ENCODE measurements at places on chromosomes 3 and 15. TPM values are rescaled to one million over a fixed set of nuclear protein-coding genes. Genes with fewer than 3 reads are reported as not detected.

GRCh38 chr3:122055215-122055614 lies at the start of gene CD86:
TSS of gene CD86 (plus strand) at chr3:122055362. CDS start at chr3:122055490, 128 bp downstream.
- H3K4me1 ChIP-seq, result no peaks in the 10 kb centered on the region
- H3K27ac ChIP-seq, result no peak within 1 kb of the TSS
- DNase-seq, result no peak
- H3K36me3 ChIP-seq, result no peaks in the 10 kb centered on the region
- H3K27me3 ChIP-seq, result no peaks in the 10 kb centered on the region
- H3K4me3 ChIP-seq, result no peak within 1 kb of the TSS

DNA sequence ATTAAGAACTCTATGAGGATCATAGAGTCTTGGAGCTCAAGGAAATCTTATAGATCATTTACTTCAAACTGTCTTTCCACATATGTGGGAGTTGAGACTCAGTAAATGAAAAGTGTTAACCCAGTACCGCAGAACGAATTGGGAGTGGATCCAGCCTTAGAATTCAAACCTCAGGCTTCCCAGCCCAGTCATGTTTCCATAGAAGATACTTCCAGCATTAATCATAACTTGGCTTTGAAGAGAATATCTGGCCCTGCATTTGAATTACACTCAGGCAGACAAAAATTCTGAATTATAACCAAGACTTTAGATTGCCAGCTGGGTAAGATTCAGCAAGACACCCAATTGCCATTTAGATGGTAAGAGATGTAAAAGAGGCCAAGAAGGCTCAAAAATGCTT lies 972.0 kb downstream of the TUSC7 start:
- DNase-seq, result no peak
- no peak overlapping the region for H3K4me3 ChIP-seq
- no peaks in the 10 kb centered on the region for H3K36me3 ChIP-seq
- H3K27ac ChIP-seq, result no peak overlapping the region
- H3K27me3 ChIP-seq, result no peaks in the 10 kb centered on the region

- H3K4me1 ChIP-seq, result peaks cover 10% of the 10 kb centered on the region
- no peaks in the 10 kb centered on the region for H3K27me3 ChIP-seq
- DNase-seq, result no peak
- H3K4me3 ChIP-seq, result no peak overlapping the region
- H3K27ac ChIP-seq, result no peak overlapping the region
These were observed 33.7 kb downstream of the SLC2A2 start for GRCh38 chr3:170992854-170993253.

GRCh38 chr3:128667641-128668040 lies 17.0 kb upstream of the RPN1 start:
- H3K27me3 ChIP-seq, result peaks cover 9% of the 10 kb centered on the region
- H3K27ac ChIP-seq, result no peak overlapping the region
- DNase-seq, result no peak
- H3K36me3 ChIP-seq, result no peaks in the 10 kb centered on the region

GRCh38 chr3:149768704-149769103 lies 16.4 kb upstream of the COMMD2 start:
- H3K36me3 ChIP-seq, result no peaks in the 10 kb centered on the region
- no peaks in the 10 kb centered on the region for H3K4me1 ChIP-seq
- peaks cover 16% of the 10 kb centered on the region for H3K27me3 ChIP-seq
- H3K27ac ChIP-seq, result no peak overlapping the region

GRCh38 chr3:31671976-31672375 lies 139.3 kb downstream of the STT3B start:
- H3K27ac ChIP-seq, result no peak overlapping the region
- no peak overlapping the region for H3K4me3 ChIP-seq
- no peaks in the 10 kb centered on the region for H3K27me3 ChIP-seq
- no peaks in the 10 kb centered on the region for H3K36me3 ChIP-seq
- no peak for DNase-seq
- H3K4me1 ChIP-seq, result peaks cover 16% of the 10 kb centered on the region

DNA sequence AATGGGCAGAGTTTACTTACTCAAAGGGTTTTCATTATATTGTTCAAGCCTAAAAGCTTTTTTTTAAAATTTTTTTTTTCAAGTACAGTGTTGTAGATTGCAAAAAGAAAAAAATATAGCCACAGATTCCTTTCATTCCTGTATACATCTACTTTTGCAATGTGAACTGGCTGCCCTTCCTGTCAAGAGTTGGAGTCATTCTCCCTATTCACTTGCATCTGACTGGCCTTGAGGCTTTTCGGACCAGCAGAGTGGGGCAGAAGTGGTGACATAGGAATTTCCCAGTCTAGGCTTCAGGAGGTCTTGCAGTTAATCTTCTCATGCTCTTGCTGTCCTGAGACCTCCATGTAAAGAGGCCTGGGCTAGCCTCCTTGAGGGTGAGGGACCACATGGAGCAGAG lies 218.3 kb upstream of the CFAP20DC start:
- no peaks in the 10 kb centered on the region for H3K27me3 ChIP-seq
- H3K4me1 ChIP-seq, result no peaks in the 10 kb centered on the region
- no peak overlapping the region for H3K27ac ChIP-seq
- H3K4me3 ChIP-seq, result no peak overlapping the region

DNA sequence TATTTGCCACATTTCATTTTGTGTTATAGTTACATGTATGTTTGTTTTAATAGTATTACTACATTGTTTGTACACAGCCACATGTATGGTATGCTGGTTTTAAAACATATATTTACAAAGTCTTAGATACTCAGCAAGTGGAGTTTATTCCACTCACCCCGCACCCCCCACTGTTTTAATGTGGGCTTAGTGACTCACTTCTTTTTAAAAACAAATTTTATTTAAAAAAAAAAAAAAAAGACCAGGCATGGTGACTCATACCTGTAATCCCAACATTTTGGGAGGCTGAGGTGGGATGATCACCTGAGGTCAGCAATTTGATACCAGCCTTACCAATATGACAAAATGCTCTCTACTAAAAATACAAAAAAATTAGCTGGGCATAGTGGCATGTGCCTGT lies 26.9 kb upstream of the TJP1 start:
- no peak overlapping the region for H3K4me3 ChIP-seq
- no peaks in the 10 kb centered on the region for H3K36me3 ChIP-seq
- DNase-seq, result no peak
- H3K27ac ChIP-seq, result no peak overlapping the region

- no peak for DNase-seq
- H3K4me3 ChIP-seq, result no peak overlapping the region
- H3K36me3 ChIP-seq, result peaks cover 8% of the 10 kb centered on the region
- no peaks in the 10 kb centered on the region for H3K27me3 ChIP-seq
- peaks cover 9% of the 10 kb centered on the region for H3K4me1 ChIP-seq
- H3K27ac ChIP-seq, result no peak overlapping the region
These were observed 43.6 kb downstream of the PIK3R4 start for GRCh38 chr3:130702985-130703384.

GRCh38 chr3:25916321-25916720 lies 126.4 kb downstream of the OXSM start:
- no peak for DNase-seq
- no peak overlapping the region for H3K4me3 ChIP-seq
- no peaks in the 10 kb centered on the region for H3K36me3 ChIP-seq
- H3K27ac ChIP-seq, result no peak overlapping the region

DNA sequence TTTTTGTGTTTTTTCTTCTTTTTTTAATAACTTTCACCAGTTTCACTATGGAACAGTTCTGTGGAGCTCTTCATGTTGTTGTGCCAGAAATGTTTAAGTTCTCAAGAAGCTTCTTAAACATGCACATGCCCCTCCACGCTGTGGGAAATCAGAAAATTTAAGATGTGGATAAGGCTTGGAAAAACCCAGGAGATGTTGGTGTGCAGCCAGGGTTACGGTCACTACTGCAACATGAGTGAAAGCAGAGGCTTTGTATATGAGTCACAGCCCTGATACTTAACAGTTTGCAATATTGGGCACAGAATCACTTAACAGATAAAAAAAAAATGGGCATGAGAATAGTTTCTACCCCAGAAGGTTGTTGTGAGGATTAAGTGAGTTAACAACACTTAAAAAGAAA lies 399.9 kb downstream of the LRTM1 start:
- no peaks in the 10 kb centered on the region for H3K36me3 ChIP-seq
- no peaks in the 10 kb centered on the region for H3K4me1 ChIP-seq
- H3K27ac ChIP-seq, result no peak overlapping the region
- H3K4me3 ChIP-seq, result no peak overlapping the region
- H3K27me3 ChIP-seq, result no peaks in the 10 kb centered on the region

GRCh38 chr3:45968706-45969105 lies 25.4 kb downstream of the CXCR6 start:
- H3K27me3 ChIP-seq, result no peaks in the 10 kb centered on the region
- peaks cover 6% of the 10 kb centered on the region for H3K36me3 ChIP-seq
- no peak overlapping the region for H3K27ac ChIP-seq
- H3K4me1 ChIP-seq, result no peaks in the 10 kb centered on the region

DNA sequence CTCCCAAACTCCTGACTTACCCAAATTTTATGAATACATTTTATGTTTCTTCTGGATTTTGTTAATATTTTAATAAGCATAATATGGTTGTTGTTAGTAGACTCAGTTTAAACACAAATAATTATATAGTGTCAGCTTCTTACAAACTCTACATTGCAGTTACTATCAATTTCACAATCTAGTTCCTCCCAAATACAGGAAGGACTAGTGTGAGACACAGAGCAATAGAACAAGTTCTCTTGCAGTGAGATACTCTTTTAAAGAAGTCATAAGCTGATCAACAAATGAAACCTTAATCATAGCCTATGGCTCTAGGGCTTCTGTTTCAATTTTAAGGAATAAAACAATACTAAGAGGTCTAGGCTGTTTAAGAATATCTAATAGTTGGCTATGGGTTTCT lies 86.1 kb downstream of the SAMMSON start:
- no peaks in the 10 kb centered on the region for H3K27me3 ChIP-seq
- no peak overlapping the region for H3K27ac ChIP-seq
- H3K4me1 ChIP-seq, result no peaks in the 10 kb centered on the region
- DNase-seq, result no peak
- no peak overlapping the region for H3K4me3 ChIP-seq
- no peaks in the 10 kb centered on the region for H3K36me3 ChIP-seq

- H3K27ac ChIP-seq, result no peak overlapping the region
- no peaks in the 10 kb centered on the region for H3K36me3 ChIP-seq
- H3K4me3 ChIP-seq, result no peak overlapping the region
- DNase-seq, result no peak
- H3K4me1 ChIP-seq, result peaks cover 42% of the 10 kb centered on the region
These were observed 267.4 kb upstream of the HES1 start for GRCh38 chr3:193868590-193868989.

- no peaks in the 10 kb centered on the region for H3K4me1 ChIP-seq
- DNase-seq, result no peak
- no peak overlapping the region for H3K4me3 ChIP-seq
- H3K27ac ChIP-seq, result no peak overlapping the region
- no peaks in the 10 kb centered on the region for H3K36me3 ChIP-seq
These were observed 19.1 kb downstream of the KBTBD8 start for GRCh38 chr3:67017211-67017610.

- H3K27me3 ChIP-seq, result no peaks in the 10 kb centered on the region
- peaks cover 20% of the 10 kb centered on the region for H3K4me1 ChIP-seq
- DNase-seq, result peak; percentile 7
- no peaks in the 10 kb centered on the region for H3K36me3 ChIP-seq
These were observed 37.6 kb downstream of the ANO10 start for GRCh38 chr3:43584043-43584826.

DNA sequence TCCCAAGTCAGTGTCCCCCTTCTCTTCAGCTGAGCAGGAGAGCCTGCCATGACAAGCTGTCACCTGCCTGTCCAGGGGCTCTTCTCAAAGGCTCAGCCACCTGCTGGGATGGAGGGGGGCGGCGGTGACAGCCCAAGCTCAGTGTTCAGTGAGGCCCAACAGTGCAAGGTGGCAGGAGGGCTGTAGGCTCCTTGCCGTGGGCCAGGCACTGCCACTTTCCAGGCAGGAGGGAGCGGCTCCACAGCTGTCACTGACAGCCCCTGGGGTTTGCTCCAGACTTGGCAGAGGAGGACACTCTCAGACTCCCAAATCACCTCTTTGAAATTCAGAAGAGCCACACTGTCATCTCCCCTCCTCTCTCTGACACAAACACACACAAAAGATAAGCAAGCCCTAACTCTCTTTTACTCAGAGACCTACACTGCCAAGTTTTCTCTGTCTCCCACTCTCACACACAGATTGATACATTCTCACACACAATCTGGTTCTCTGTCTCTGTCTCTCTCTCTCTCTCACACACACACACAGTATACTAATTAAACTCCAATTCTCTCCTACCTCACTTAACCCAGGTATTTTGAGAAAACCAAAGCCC lies 443.3 kb downstream of the EPHB1 start:
- H3K4me1 ChIP-seq, result no peaks in the 10 kb centered on the region
- no peak overlapping the region for H3K27ac ChIP-seq
- H3K27me3 ChIP-seq, result no peaks in the 10 kb centered on the region
- H3K4me3 ChIP-seq, result no peak overlapping the region
- no peaks in the 10 kb centered on the region for H3K36me3 ChIP-seq

DNA sequence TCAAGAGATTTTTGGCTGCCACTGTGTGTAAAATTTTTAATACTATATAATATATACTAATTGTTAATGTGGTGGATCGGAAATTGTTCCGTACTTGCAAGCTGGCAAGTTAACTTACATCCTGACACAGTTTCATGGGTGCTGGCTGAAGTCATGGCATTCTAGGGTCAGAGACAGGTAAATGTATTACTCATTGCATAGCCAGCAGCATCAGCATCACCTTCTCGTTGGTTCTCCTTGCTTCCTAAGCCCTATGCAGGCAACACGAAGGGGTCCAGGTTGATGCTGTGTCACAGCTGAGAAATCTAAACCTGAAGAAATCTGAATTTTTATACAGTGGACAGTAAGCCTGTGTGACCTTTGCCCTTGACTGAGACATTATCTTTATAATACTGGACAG lies 162.7 kb downstream of the KLHL25 start:
- peaks cover 3% of the 10 kb centered on the region for H3K4me1 ChIP-seq
- no peak overlapping the region for H3K27ac ChIP-seq
- no peaks in the 10 kb centered on the region for H3K36me3 ChIP-seq
- H3K4me3 ChIP-seq, result no peak overlapping the region

- peaks cover 9% of the 10 kb centered on the region for H3K4me1 ChIP-seq
- no peak for DNase-seq
- no peaks in the 10 kb centered on the region for H3K36me3 ChIP-seq
- H3K27me3 ChIP-seq, result no peaks in the 10 kb centered on the region
- no peak overlapping the region for H3K27ac ChIP-seq
These were observed 20.3 kb downstream of the CSRNP1 start for GRCh38 chr3:39133093-39133490.

- H3K4me3 ChIP-seq, result no peak overlapping the region
- no peak for DNase-seq
- no peaks in the 10 kb centered on the region for H3K27me3 ChIP-seq
- peaks cover 2% of the 10 kb centered on the region for H3K36me3 ChIP-seq
- peaks cover 8% of the 10 kb centered on the region for H3K4me1 ChIP-seq
- H3K27ac ChIP-seq, result no peak overlapping the region
These were observed 81.5 kb downstream of the OXNAD1 start for GRCh38 chr3:16346413-16347081.

GRCh38 chr3:51800750-51801125 lies 21.7 kb upstream of the IQCF6 start:
- H3K27me3 ChIP-seq, result peaks cover 19% of the 10 kb centered on the region
- no peak for DNase-seq
- no peak overlapping the region for H3K27ac ChIP-seq
- H3K4me3 ChIP-seq, result no peak overlapping the region
- no peaks in the 10 kb centered on the region for H3K36me3 ChIP-seq

The ERICH6 gene
- total RNA-seq, result not detected

The MINDY2 gene
- total RNA-seq, result 13.7 TPM

The RNF7 gene
- 121 TPM for total RNA-seq

The ARL13B gene
- total RNA-seq, result 12.7 TPM

The SCAANT1 gene
- not detected for total RNA-seq

The SLC22A13 gene
- 0.44 TPM for total RNA-seq

The SPTBN5 gene
- total RNA-seq, result 19.0 TPM

The ARRDC4 gene
- 0.97 TPM for total RNA-seq

The GLDN gene
- total RNA-seq, result not detected
